Urinary bladder (tissue), 4 donors: ENCODE measurements at places on chromosomes 1 and 21.

DNA sequence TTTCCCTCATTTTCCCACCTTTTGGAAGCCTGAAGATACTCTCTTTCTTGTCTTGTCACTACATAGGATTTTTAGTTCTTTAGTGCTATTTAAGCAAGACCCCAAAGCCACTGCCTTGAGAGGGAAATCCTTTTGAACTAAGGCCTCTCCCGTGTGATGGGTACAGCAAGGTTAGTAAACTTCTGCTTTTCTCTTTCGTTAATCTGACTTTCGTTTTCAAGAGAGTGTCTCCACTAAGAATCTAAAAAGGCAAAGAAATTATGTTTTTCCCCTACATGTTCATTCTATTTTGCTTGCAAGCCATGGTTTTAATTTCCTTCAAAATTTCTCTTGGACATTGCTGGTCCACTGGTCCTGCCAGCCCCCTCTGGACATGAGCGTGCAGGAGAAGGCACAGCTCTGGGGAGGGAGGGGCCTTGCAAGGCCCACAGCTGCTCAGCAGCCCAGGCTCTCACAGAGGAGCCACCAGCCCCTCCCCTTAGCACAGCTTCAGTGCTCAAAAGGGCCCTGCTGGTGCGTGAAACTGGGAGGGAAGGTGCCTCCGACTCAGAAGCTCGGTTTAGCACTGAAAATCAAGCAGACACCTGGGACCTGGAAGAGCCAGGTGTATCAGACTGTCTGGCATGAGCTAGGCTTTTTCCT, 210.9 kb upstream of the GALNT2 start:
- no peak for DNase-seq

DNA sequence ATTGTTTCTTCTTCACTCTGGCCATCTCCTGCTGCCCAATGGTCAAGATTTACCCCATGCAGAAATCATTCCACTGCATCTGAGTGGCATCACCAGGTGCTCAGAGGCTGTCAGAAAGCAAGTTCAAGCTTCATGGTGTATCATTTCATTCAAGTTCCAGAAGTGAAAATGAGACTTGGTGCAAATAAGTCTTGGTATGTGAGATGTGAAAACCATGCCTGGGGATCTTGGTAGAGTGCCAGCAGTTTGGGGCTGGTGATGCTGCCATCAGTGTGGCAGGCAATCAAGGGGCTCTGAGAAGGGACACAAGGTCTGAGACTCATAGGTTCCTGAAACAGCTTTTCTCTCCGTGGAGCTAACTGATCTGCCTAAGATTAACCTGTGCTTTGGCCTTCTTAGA, 52.0 kb downstream of the CD2 start:
- DNase-seq: no peak

DNA sequence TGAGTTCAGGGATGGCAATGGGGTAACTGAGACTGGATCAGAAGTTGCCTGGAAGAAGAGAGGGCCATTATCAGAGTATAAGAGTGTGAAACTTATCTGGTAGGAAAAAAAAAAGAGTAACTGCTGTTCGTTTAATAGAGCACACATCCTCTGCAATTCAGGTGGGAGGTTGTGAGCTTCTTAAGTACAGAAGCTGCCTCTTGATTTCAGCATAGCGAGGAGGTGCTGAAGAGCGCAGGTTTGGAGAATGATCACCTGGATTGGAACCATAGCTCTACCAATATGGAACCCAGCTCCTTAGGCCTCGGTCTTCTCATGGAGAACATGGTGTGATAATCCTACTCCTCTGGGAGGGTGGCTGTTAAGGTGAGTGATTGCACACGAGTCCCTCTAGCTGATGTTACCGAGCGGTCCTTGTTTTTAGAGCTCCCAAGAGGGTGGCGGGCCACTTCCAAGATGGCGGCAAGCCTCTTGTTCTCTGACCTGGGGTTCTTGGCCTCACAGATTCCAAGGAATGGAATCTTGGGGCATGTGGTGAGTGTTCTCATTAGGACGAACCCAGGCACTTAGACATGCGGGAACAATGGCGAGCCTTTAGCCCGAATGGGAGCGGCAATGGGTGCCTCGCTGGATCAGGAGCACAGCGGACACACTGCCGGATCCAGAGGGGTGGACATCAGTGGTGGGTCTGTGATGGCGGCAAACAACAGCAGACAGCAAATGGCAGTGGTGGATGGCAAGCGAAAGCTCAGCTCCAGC, 3.3 kb upstream of the MX1 start:
- no peak for DNase-seq

DNA sequence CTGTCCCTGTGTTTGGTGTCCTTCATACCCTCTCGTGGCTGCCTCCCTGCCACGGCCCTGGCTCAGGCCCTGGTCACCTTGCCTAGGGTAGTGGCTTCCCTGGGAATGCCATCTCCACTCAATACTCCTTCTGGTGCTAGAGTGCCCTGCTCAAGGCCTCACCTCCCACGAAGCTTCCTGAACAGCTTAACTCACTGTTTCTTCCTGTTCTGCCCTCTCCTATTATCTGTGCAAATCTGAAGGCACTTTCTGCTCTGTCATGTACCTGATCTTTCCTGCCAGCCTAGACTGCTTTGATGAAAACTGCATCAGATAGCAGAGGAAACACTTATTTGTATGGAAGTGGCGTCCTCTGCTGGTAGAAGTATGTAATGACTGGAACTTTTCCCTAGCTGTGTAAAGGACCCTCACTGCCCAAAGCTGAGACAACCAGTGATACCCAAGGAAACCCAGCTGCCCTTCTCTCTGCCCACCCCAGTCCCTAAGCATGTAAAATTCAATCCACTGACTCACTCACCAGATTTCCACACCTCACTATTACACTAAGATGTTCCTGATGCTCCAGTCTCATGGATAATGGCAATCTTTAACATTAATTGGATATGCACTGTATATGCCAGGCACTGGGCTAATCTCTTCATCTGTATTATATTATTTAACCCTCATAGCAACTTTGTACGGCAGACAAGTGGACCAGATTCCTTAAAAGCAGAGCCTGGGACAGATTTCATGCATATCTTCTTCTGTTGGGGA, 36.2 kb upstream of the BTG2 start:
- peak; percentile 49 for DNase-seq

DNA sequence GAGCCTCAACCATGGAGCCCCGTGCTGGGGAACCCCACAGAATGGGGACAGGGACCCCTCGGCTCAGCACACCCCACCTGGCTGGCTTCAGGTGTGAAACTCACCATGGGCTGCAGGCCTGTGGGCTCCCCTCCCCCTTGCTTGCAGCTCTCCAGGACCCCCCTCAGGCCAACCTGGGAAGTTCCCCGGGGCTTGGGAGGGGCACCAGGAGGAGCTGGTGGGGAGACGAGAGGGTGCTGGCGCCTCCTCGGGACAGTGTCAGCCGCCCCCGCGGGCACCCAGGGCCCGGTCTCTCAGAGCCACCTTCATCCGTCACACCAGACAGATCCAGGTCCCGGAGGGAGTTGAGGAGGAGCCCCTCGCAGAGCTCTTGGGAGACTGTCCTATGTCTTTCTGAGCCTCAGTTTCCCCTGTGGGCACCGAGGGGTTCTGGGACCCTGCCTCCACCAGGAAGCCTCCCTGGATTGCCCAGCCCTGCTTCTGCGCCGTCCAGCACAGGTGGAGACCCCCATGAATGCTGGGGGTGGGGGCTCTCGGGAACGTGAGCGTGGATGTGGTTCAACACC, 657 bp upstream of the TNFRSF18 start:
- no peak for DNase-seq

GRCh38 chr1:109322974-109323373, 16.2 kb upstream of the MYBPHL start:
- DNase-seq: no peak

GRCh38 chr1:168216171-168216570, 9.6 kb upstream of the SFT2D2 start:
- no peak for DNase-seq

DNA sequence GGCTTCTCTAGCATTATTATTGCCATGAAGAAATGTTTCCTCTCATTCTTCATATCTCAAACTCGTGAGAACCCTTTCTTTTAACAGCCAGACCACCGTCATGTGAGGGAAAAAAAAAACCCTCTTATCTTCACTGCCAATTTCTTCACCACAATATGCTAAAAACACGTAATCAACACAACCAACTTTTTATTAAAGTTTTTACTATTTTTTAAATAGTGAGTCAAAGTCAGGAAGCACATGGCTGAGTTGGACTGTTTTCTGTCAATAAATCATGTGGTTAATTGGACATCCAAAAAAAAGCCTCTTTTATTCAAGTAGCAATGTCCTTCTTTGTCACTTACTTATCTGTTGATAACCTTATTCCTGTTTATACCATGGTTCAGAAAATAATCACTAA, 55.9 kb upstream of the SAMD13 start:
- DNase-seq: no peak

GRCh38 chr1:19656134-19656779, 8.4 kb upstream of the HTR6 start:
- no peak for DNase-seq

DNA sequence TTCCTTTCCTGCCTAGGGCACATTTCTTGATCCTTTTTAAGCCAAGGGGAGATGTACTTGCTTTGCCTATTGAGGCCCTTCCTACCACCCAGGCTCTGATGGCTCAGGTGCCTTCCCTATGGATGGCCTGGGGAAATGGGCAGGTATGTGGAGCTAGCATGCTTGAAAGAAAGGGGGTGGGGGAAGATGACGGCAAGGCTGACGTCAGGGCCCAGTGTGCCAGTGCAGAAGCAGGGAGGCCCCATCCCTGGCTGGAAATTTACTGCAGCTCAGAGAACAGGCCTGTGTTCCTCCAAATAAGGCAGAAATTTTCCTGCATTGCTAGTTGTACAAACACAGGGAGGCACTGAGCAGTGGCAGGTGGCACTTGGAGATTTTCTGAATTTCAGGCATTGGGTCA, 453.2 kb upstream of the VAMP3 start:
- no peak for DNase-seq

GRCh38 chr1:13951793-13952751, 252.1 kb downstream of the PRDM2 start:
- DNase-seq: no peak

GRCh38 chr1:171140956-171141687, 44.0 kb upstream of the FMO2 start:
- no peak for DNase-seq
